ENCODE measurements at places on chromosomes 4 and X. TPM values are rescaled to one million over a fixed set of nuclear protein-coding genes. Genes with fewer than 3 reads are reported as not detected.

- DNase-seq: no peak
Measured at GRCh38 chr4:71765821-71766383, 18.0 kb downstream of the GC start.

DNA sequence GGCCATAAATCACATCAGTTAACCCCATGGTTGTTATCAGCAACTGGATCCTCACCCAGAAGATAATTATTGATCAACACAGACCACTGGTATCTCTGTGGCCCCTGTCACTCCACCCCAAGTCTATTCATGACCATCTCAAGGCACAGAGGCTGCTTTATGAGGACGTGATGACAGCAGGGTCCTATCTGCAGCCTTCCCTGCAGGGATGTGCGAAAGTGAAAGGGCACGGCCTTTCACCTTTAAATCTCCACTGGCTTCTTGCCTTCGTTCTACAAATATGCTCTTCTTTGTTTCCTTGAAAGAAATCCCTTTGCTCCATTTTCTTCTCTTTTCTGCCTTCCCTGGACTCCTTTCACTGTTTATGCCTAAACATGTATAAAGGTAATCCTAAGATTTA, 170.6 kb upstream of the EDNRA start:
- DNase-seq: no peak

DNA sequence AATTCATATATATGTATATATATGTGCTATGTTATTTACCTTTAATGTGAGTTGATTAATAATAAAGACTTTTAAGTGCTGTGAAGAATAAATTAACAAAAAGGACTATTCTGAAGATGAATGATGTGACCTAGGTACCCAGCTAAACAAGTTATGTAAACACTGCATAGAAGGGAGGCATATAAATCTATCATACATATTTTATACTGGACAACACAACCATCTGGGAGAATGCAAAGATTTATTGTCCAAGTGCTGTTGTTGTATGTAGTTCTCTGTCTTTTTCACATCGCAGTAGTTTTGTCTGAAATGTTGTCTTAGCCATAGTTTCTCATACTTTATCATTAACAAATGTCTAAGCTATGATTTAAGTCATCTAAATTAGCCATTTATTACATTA, 337.6 kb downstream of the PCDH18 start:
- DNase-seq: no peak

GRCh38 chr4:172055046-172055445, 241.8 kb downstream of the GALNTL6 start:
- DNase-seq: no peak

SULT1E1 gene
- polyA plus RNA-seq: 500 TPM

DNA sequence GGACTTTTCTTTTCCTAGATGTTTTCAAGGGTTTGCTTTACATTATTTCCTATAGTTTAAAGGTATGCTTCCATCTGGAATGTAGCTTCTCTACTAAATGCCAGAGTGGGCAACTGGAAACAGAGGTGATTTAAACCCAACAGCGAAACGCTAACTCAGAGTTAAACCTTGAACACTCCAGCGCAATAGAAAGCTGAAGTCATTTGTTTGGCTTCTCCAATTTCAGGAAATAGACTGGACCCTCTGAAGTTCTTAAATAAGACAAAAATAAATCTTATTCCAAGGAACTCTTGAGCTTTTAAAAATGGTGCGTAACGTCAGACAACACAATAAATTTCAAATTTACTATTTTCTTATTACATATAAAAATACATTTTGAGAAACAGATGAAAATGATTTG, 1560.0 kb upstream of the TENM3 start:
- DNase-seq: no peak

DNA sequence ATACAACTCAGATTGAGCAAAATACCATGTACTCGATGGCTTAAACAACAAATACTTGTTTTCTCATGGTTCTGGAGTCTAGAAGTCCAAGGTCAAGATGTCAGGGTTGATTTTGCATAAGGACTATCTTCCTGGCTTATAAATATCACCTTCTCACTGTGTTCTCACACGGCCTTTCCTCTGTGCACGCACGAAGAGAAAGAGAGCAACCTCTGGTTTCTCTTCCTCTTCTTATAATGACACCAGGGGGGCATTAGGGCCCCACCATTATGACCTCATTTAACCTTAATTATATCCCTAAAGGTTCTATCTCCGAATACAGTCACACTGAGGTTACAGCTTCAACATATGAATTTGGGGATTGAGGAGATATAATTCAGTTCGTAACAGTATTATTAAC, 504.0 kb downstream of the MAGEE1 start:
- DNase-seq: no peak

DNA sequence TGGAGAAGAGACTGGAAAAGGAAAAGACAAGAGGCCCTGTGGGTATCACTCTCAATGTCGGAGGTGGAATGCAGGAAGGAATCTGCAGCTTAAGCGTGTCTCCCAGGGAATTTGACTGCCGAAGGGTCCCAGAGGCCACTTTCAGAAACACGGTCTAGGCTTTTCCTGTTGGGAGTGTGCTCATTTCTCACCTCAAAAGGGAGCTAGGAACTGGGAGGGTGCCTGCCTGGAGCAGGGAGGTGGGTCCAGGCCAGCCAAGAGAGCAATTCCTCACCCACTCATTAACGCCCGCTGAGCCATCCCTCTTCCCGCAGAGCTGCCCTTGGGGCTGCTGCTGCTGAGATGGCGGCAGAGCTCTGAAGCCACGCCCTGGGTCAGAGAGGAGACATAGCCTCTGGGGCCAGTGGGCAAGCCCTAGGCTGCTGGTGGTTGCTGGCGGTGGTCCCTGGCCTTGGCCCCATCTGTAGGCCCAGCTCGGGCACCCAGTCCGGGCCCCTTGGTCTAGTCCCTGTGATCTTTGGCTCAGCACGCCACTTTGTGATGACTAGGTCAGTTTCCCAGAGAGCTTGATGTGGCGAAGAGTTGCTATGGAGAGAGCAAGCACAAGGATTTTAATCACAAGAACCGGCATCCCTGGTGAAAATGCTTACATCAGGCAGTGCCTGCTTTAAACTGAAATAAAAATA, 4.1 kb downstream of the ZNF185 start:
- DNase-seq: no peak

GRCh38 chrX:22800806-22801205, 199.0 kb upstream of the DDX53 start:
- no peak for DNase-seq

DNA sequence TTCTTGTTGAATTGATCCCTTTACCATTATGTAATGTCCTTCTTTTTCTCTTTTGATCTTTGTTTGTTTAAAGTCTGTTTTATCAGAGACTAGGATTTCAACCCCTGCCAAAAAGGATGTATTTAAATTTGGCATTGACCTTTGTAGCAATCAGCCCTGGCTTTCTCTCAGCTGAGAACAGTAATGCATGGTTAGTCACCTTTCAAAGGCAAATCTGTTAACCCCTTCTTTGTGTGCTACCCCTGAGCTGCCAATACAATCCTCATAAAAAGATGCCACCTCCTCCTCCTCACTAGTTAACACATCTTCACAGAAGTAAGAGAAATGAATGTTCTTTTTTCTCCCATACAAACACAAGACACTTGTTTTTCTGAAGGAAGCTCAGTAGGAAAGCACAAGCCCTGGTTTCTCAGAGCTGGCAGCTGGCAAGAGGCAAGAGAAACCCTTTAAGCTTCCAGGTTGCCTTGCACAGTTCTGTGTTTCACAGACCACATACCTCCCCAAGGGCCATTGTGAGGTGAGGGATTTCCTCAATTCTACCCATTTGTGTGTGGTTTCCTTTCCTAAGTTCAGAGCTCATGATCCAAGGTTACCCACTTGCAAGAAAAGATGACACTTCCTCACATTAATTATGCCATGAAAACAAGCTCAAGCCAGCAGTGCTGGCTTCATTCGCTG, 122.6 kb downstream of the RCHY1 start:
- DNase-seq: no peak

DNA sequence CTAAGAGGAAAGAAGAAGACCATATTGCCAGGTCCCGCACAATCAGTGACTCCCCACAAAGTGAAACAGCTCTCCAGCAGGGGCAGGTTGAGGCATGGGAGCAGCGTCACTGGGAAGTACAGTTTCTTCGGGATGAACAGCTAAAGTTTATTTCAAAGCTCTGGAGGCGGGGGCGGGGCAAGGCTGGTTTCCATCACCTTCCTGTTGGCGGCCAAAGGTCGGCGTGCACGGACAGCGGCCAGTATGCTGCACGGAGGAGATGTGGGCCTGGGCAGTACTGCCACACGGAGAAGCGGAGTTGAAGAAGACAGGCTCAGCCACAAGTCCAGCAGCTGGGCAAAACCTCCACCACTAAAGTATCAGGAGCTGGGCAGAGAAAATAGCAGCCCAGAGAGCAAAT, 951 bp upstream of the ZNF518B start:
- DNase-seq: no peak

GRCh38 chr4:154010371-154010770, 221.5 kb upstream of the SFRP2 start:
- no peak for DNase-seq

GRCh38 chr4:103405415-103405814, 207.3 kb upstream of the CENPE start:
- DNase-seq: no peak

All from left renal cortex interstitium (tissue), 4 donors.